ENCODE measurements at places on chromosomes 6 and 20.

- no peak for DNase-seq
Observed at GRCh38 chr6:85672050-85672449, 29.4 kb upstream of the SYNCRIP start.

DNA sequence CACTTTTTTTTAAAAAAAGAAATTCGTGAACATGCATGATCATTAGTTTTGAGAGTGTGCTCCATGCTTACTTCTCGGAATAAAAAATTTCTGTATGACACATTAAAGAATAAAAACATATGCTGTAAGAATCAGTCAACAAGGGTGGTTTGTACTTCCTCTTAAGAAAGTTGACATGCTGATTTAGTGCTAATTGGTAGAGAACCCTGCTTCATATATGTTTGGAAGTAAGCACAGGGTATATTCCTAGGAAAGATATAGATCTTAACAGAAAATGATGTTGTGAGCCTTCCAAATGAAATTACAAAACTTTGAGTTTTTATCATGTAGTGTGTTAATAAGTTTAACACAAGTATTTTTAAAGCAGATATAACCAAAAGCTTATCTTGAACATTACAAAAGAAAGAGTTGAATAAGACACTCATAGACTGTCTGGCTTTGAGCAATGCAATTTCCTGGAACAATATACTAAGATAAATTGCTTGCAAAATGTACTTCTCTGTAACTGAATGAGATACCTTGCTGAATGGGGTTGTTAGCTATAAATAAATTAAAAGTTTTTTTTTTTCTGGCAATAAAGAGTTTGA, 13.8 kb upstream of the VIP start:
- no peak for DNase-seq

DNA sequence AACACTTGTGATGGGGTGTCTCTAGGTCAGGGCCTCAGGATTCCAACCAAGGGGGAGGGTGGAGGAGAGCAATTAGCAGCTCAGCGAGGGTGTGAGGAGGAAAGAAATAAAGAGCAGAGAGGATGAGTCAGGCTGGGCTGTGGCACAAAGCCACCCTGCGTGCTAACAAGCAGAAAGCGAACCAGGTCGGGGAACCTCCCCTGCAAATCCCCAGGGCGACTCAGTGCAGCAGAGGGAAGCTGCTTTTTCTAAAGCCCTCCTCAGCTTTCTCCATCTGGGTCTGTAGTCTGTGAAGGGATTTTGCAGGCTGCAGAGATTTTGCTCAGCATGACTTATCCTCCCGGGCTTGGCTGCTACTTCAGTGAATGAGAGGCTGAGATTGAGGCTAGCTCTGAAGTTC, 6.6 kb upstream of the SPO11 start:
- peak; percentile 73 for DNase-seq

- no peak for DNase-seq
Observed at GRCh38 chr6:40910260-40910893, 128.6 kb downstream of the UNC5CL start.

DNA sequence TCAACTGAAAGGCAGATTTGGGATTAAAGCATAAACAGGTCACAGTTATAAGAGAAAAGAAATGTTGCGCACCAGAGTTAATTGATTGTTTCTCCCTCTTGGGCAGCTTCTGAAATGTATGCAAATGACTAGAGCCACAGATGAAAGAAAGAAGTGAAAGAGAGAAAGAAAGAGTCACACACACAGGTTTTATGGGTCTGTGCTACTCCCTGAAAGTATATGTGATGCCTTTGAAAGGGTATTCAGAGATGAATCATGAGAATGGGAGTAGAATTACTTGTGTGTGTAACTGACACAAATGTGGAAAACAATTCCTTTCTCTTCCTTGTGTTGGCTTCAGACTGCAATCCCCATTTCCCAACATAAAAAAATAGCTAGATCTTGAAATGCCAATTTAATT, 196.9 kb downstream of the FOXA2 start:
- DNase-seq = no peak

- no peak for DNase-seq
Observed at GRCh38 chr6:130848945-130849344, 21.7 kb downstream of the SMLR1 start.

DNA sequence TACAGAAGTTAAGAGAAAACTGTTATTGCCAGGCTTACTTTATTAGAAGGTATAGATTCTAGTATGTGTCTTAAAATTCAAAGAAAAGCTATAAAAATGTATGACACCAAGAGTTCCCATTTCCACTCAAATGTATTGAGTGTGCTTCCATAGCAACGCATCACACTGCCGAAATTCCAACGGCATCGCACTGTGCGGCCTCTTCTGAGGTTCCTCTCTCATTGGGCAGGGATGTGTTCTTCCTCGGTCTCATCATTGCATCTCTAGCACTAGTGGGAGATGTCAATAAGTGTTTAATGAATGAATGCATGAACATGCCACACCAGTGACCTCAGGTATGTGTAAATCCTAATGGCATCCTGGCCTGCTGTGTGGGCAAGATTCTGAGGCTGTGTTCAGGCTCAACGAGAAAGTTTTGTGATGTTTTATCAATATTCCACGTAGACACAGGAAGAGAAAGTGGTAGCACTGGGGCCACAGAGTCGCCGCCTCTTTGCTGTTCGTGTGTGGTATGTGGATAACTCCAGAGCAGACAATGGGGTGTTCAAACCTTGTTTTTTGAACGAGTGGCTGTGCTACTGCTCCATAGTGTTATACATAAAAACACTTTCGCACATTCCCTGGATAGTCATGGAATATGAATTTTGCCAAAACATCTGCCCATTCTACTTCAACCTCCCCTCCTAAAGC, 171.6 kb downstream of the ADGB start:
- DNase-seq = no peak

Measured in tongue (tissue), 3 donors.